ENCODE measurements at places on chromosomes 7 and 10. TPM values are rescaled to one million over a fixed set of nuclear protein-coding genes. Genes with fewer than 3 reads are reported as not detected.

Gene MKI67
- total RNA-seq: 4.6 TPM

Gene SPDYE6
- total RNA-seq: not detected

Gene SEPTIN7
- 330 TPM for total RNA-seq

Gene MACC1
- 2.0 TPM for total RNA-seq

Gene PRKCQ
- 1.9 TPM for total RNA-seq

Gene COL28A1
- total RNA-seq: 0.11 TPM

Gene GCK
- 0.24 TPM for total RNA-seq

Gene CABCOCO1
- 0.23 TPM for total RNA-seq

GRCh38 chr10:101287997-101288635 is 58.9 kb upstream of the LBX1 start:
- peaks cover 69% of the 10 kb centered on the region for H3K27me3 ChIP-seq
- DNase-seq: no peak
- H3K4me1 ChIP-seq: peaks cover 4% of the 10 kb centered on the region
- no peak overlapping the region for H3K27ac ChIP-seq

DNA sequence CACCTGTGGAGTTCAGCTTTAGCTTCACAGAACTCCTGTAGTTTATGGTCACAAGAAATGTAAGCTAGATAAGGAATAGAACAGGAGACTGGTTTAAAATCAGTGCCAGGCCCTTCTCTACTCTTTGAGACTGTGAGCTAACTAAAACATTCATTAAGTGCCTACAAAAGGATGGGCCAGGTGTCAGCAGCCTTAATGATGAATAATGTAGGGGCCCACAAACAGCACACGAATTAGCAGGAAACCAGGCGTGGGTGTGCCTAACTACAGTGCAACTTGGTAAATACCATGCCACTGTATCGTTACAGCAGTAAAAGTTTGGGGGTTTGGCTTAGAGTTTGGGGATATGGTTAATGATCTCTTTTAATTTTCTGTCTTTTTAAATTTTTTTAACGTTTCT is 6.1 kb upstream of the ABLIM1 start:
- H3K36me3 ChIP-seq: no peaks in the 10 kb centered on the region
- no peak overlapping the region for H3K4me3 ChIP-seq
- no peaks in the 10 kb centered on the region for H3K4me1 ChIP-seq
- no peak for DNase-seq
- peaks cover 8% of the 10 kb centered on the region for H3K27me3 ChIP-seq

- peaks cover 23% of the 10 kb centered on the region for H3K4me1 ChIP-seq
- DNase-seq: no peak
- no peaks in the 10 kb centered on the region for H3K27me3 ChIP-seq
- H3K4me3 ChIP-seq: peak overlapping the region; percentile 58
- peaks cover 9% of the 10 kb centered on the region for H3K36me3 ChIP-seq
Observed at GRCh38 chr7:74084722-74085578, 1.3 kb downstream of the LIMK1 start.

DNA sequence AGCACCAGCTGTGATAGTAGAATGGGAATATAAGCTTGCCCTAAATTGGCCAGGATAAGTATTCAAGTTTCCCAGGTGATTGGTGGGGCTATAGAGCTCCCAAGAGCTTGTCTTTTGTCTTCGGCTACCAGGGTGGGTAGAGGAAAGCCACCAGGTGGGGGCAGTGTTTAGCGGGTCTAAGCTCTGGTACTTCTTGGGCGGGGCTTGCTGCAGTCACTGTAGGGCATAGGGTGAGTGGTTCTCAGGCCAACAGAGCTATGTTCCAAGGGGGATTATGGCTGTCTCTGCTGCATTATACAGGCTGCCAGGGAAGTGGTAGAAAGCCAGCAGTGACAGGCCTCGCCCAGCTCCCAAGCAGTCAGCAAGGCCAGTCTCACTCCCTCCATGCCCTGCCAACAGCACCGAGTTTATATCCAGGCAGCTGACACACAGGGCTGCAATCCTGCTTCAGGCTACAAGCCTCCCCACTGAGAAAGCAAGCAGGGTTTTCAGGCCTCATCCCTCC is 110.7 kb downstream of the ZNF467 start:
- H3K27ac ChIP-seq: no peak overlapping the region
- no peak for DNase-seq
- H3K4me3 ChIP-seq: no peak overlapping the region
- no peaks in the 10 kb centered on the region for H3K36me3 ChIP-seq

DNA sequence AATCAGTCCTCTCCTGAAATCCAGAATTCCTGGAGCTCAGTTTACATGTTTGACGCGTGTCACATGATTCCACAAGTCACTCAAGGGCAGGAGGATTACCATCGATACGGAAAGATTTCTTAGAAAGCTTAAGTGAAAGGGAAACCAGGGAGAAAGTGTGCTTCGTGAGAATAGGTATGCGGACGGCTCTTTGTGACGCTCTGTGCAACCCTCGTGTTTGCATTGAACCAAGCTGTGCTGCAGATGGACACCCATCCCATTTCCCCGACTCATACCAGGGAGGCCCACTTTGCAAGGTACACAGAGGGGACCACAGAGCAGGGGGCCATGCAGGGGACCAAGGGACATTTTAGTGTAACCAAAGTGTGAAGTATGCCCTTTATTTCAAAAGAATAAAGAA is 43.2 kb downstream of the IKZF1 start:
- no peaks in the 10 kb centered on the region for H3K27me3 ChIP-seq
- no peak overlapping the region for H3K4me3 ChIP-seq
- DNase-seq: no peak
- no peak overlapping the region for H3K27ac ChIP-seq
- H3K36me3 ChIP-seq: no peaks in the 10 kb centered on the region

- H3K4me3 ChIP-seq: no peak overlapping the region
- H3K27ac ChIP-seq: no peak overlapping the region
- DNase-seq: no peak
- H3K36me3 ChIP-seq: no peaks in the 10 kb centered on the region
- no peaks in the 10 kb centered on the region for H3K4me1 ChIP-seq
Observed at GRCh38 chr10:89985446-89985845, 284.1 kb downstream of the KIF20B start.

DNA sequence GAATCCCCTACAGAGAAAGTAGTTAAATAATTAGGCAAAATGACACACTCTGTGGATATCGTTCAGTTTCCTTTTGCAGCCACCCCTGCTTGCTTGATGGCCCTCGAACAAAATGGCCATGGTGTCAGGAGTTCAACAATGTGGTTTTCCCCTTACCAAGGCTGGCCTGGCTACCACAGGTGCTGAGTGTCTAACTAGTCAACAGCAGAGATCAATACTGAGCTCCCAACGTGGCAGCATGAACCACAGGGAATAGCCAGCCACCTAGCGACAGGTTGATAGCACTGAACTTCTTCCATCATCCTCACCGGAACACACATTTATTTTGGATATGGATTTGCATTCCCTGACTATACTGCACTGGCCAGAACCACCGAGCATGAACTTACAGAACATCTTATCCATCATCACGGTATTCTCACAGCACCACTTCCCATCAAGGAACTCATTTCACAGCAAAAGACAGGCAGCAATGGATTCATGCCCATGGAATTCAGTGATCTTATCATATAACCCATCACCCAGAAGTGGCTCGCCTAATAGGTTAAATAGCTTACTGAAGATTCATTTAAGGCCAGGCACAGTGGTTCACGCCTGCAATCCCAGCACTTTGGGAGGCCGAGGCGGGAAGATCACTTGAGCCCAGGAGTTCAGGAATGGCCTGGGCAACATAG is 6.3 kb downstream of the C10orf67 start:
- H3K27ac ChIP-seq: no peak overlapping the region
- H3K4me1 ChIP-seq: peaks cover under 1% of the 10 kb centered on the region
- no peaks in the 10 kb centered on the region for H3K27me3 ChIP-seq
- no peak overlapping the region for H3K4me3 ChIP-seq
- H3K36me3 ChIP-seq: no peaks in the 10 kb centered on the region

DNA sequence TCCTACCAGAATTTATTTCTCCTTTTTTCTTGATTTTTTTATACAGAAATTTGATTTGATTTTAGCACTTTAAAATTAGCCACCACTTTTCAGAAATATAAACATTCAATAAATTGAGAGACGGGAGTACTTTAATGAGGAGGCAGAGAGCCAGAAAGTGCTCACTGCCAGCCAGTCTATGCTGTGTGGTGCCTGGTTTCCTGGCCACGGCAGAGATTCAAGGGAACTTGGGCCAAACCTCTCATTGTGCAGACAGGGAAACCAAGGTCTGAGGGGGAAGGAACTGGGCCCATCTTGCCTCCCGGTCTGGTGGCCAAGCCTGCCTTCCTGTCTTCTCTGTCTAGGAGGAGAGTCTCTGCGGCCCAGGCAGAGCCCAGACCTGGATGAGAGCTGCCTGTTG is 25.9 kb downstream of the ADAMTS14 start:
- H3K4me1 ChIP-seq: peaks cover 24% of the 10 kb centered on the region
- no peak overlapping the region for H3K27ac ChIP-seq
- DNase-seq: no peak
- no peaks in the 10 kb centered on the region for H3K27me3 ChIP-seq

DNA sequence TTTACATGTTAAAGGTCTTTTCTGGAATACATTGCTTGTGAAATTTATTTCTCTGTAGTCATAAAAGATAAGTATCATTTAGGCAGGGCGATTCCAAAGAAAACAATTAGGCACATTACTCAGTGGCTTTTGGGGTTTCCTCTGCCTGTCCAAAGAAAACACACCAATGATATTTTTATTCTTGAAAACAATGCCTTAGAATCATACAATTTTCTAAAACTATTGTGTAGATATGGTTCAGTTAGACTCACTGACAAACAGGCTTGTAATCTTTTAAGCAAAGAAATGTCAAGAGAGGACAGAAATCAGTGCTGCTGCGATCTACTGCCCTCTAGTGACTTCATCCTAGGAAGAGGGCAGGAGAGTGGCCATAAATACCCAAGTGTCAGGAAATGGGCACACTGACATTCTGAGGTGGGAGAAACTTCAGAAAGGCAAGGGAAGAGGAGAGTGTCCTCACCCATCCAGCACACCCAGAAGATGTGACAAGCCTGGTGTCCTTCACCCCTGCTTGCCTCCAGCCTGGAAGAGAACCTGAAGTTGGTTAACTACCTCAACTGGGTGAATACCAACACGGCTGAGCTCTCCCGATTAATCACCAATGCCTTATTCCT is 120.5 kb downstream of the GALNT11 start:
- peak; percentile 88 for DNase-seq
- H3K27ac ChIP-seq: no peak overlapping the region
- H3K4me3 ChIP-seq: no peak overlapping the region
- H3K27me3 ChIP-seq: no peaks in the 10 kb centered on the region
- H3K36me3 ChIP-seq: peaks cover 46% of the 10 kb centered on the region

- peaks cover 32% of the 10 kb centered on the region for H3K4me1 ChIP-seq
- DNase-seq: peak; percentile 81
- H3K27me3 ChIP-seq: no peaks in the 10 kb centered on the region
- H3K4me3 ChIP-seq: no peak overlapping the region
Observed at GRCh38 chr10:3099291-3100092, 32.1 kb downstream of the PFKP start.

DNA sequence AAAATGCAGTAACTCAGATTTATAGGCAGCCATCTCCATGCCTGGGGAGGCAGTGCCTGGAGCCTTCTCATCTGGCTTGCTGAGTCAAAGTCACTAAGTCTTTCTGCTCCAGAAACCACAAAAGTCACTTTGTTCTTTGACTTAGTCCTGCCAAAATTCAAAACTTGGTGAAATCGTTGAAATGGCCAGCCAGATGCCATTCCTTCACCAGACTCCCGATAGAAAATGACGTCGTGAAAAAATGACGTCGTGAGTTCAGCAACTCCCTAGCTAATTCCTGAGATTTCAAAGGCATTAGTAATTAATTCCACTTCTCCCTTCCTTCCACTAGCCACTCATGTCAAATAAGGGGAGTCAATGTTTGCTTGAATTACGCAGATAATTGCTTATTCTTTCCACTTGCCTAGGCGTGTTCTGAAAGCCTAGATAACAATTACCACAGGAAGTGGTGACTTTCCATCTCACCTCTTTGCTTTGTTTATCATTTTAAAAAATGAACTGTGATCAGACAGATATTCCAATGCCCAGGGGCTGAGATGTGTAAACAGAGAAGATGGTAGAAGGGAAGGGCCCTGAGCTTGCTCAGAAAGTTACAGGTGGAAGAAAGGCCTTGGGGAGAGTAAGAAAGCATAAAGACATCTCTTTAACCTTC is 48.5 kb upstream of the OSBPL3 start:
- DNase-seq: peak; percentile 98
- H3K36me3 ChIP-seq: no peaks in the 10 kb centered on the region
- peaks cover 51% of the 10 kb centered on the region for H3K4me1 ChIP-seq
- H3K27me3 ChIP-seq: no peaks in the 10 kb centered on the region
- H3K27ac ChIP-seq: peak overlapping the region; percentile 71

DNA sequence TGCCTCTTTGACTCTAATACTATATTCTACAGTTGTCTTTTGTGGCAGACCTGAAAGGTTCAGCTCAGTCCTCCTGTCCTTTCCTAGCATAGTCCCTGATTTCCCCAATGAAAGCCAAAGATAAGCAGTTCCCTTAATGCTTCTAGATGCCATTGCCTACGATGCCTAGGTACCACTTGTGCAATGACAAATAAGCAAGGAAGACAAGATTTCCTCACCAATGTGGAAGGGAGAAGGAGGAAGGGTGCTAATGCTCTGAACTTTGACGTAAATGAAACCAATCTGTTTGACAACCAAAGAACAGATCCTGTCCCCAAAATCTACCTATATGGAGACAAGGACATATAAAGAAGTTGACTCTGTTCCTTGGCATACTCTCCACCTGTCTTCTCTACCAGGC is 393.3 kb downstream of the KCNMA1 start:
- H3K27ac ChIP-seq: no peak overlapping the region
- H3K4me3 ChIP-seq: no peak overlapping the region
- DNase-seq: no peak
- H3K27me3 ChIP-seq: no peaks in the 10 kb centered on the region
- no peaks in the 10 kb centered on the region for H3K36me3 ChIP-seq
- H3K4me1 ChIP-seq: peaks cover 21% of the 10 kb centered on the region

DNA sequence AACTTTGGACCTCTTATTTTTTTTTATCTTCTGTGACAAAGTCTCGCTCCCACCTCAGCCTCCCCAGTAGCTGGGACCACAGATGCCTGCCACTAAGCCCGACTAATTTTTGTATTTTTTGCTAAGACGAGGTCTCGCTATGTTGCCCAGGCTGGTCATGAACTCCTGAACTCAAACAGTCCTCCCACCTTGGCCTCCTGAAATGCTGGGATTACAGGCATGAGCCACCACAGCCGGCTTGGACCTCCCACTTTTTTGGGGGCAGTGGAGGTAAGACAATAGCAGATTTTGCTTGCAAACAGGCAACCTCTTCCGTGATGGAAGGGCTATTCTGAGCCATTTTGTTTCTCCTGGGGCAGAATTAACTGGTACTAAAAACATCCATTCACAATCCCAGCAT is 1.2 kb upstream of the TRRAP start:
- peaks cover 8% of the 10 kb centered on the region for H3K4me1 ChIP-seq
- peaks cover 8% of the 10 kb centered on the region for H3K36me3 ChIP-seq
- no peak for DNase-seq
- no peak overlapping the region for H3K27ac ChIP-seq
- H3K4me3 ChIP-seq: no peak overlapping the region
